ENCODE measurements at places on chromosomes 11 and 22.

DNA sequence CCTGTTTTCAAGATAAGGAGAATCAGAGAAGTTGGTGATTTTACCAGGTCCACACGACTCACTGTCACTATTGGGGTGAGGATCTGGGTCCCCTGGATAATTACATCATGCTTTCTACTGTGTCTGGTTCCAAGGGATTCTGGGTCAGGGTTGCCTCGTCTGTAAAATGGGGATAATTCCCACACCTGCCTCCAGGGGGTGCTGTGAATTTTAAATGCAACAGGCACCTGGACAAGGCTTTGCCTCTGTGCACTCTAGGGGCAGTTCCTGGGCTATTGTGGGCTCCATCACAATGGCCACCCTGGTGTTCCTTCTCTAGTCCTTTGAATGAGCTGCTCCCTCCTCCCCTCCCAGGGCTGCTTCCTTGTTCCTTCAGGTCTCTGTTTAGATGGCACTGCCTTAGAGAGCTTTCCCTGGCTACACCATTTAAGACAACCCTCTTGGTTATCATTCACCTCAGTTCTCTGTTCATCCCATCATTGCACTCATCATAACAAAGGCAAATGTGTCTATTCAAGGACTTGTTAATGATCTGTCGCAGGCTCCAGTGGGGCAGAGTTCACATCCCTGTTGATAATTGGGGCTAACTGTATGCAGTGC is 178.6 kb downstream of the MIAT start:
- peak; percentile 83 for DNase-seq

- DNase-seq, result peak; percentile 39
Observed at GRCh38 chr22:42682113-42682851, 33.1 kb upstream of the CYB5R3 start.

- no peak for DNase-seq
Observed at GRCh38 chr22:25111579-25112517, 87.8 kb upstream of the CRYBB3 start.

- no peak for DNase-seq
Observed at GRCh38 chr11:26976389-26976788, 17.5 kb upstream of the FIBIN start.

DNA sequence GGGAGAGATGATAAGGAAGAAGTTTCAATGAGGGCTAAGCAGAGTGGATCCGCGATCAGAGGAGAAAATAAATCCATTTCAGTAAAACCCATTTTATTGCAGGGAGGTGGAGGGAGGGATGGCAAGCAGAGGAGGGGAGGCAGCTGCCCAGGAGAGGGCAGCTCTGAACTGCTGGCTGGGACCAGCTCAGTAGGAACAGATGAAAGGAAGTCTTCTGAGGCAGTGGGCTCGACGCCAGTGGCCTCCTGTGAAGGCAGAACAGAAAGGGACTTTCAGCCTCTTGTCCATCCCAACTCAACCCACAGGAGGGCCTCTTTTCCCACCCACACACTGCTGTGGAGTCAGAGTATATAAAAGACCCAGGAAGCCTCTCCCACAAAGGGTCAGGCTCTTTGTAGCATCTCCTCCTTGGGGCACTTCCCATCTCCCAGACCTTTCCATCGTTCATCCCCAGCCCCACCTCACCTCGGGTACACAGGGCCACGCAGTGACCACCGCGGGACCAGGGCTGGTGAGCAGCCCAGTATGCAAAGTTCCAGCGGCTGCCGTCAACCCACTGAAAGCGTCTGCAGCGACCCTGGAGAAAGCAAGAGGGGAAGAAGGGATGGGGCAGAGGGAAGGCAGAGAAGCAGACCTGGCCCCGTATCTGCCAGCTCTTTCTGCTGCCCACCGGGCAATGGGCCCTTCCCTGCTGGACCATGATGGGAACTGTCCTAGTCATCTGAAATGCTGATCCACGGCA is 3.0 kb downstream of the PRG2 start:
- DNase-seq, result no peak

GRCh38 chr22:33542722-33543121 is 377.6 kb downstream of the LARGE1 start:
- no peak for DNase-seq

GRCh38 chr11:37509506-37509905 is 911.5 kb upstream of the RAG2 start:
- no peak for DNase-seq

- DNase-seq, result no peak
Observed at GRCh38 chr22:37248251-37248650, 4.2 kb upstream of the RAC2 start.

DNA sequence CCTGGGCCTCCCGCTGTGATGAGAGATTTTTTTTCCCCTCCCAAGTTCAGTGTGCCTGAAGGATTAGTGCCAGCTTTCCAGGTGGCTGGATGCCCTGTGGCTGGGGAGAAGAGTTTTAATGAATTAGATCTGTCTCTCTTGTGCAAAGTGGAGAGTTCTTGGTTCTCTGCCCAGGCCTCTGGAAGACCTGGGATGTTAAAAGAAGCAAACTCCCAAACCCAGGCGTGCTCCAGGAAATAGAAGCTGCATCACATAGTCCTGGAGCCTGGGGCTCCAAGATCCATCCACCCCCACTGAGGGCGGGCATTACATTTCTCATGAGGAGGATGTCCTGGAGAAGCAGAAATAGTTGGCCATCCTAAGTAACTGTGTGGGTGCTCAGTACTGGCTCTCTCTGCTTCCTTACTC is 30.6 kb downstream of the SDHAF2 start:
- no peak for DNase-seq

GRCh38 chr11:14784230-14784629 is 107.8 kb downstream of the CYP2R1 start:
- no peak for DNase-seq

DNA sequence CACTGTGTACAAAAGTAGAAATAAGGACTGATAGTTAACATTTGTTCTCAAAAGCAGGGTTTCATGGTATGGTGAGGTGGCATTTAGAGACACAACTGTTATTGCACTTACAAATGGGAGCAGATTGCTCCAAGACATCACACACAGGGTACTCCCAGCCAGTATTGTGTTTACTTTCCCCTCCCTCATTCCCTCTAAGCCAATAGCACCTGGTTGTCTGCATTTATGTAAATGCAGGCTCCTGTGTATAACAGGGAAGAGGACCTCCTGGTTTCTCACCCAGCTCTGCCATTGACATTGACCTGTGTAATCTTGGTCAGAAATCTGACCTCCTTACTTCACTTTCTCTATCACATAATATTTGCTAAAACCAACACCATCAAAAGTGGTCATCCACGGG is 154.4 kb downstream of the NAV2 start:
- peak; percentile 45 for DNase-seq

DNA sequence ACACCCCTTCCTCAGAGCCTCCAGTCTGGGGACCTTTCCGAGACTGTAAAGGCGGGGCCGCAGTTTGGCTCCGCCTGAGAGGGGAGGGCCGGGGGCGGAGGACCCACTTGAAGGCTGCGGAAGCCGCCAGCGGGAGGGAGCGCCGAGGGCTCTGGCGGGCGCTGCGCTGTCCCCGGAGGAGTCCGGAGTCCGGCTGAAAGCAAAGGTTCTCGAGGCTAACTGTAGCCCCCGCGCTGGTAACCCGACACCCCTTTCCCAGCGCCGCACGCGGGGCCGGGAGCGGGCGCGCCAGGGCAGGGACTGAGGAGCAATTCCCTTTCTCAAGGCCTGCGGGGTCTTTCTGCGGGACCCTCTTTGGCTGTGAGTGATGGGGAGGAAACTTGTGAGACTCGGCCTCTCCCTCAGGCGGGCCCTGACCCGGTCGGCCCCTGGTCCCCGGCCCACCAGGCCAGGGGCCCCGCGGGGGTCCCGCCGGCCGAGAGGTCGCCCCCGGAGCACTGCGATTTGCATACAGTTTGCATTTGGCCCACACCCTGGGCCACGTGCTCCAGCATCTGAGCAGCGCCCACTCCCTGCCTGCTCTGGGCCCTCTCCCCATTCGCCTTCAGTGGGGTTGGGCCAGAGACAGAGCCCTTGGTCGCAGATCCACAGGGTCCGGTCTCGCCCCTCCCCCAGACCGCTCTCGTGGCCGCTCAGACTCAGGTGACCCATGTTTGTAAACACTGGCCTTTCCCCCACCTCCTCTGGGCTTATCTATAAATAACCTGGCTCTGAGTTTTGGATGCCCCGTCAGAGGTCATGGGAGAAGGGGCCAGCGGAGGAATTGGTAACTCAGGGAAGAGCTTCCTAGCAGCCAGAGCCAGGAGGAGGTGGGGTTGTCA is 519 bp upstream of the ART5 start:
- DNase-seq, result peak; percentile 99

DNA sequence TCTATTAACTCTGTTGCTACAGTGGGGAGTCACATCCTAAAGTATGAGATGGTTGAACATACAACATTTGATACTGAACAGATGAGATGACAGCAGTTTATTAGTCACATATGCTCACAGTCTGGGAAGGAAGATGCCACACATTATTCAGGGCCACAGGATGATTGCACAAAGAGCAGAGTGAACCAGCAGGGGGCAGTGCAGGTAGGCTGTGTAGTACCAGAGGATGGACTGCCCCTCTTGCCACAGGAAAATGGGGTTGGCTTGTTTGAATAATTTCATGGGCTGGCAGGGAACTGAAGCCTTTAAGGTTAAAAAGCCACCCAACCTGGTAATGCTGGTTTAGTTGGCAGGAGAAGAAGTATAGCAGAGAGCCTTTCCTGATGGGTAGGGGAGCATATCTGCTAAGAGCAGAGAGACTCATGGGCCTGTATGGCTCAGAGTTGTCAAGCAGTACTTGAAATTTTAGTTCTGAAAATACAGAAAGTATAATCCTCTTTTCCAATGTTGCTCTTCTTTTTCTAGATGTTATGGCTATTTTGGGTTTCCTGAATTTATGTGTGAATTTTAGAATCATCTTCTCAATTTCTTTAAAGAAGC is 180.4 kb upstream of the B3GAT1 start:
- peak; percentile 81 for DNase-seq

GRCh38 chr11:119157063-119157462 is 8.2 kb downstream of the ABCG4 start:
- DNase-seq, result no peak

DNA sequence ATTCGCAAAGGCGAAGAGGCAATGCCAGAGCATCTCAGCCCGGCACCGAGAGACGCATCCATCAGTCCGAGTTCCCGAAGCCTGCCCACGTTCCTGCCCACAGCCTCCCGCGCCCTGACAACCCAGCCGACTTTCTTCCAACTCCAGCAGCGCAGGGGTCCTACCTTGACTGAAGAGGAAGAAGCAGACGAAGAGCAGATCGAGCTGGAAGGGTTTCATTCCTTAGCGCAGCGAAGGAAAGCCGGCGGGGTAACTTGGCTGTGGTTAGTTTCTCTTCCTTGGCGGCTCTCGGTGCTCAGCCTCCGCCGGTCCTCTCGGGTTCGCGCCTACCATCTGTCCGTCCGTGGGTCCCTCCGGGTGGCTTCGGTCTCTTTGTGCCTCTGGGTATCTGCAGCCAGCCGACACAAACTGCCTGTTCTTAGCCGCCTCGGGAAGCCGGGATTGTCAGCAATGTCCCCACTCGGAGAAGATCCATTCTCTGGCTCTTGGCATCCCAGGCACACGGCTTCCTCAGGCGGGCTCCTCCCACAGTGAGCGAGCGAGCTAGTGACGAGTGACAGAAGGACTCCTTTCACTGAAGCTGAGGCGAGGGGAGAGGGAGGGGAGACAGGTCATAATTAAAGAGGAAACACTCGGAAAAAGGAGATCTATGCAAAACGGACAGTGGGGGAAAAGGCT is at the start of gene KIRREL3:
KIRREL3 (minus strand) TSS at position 480 of the 678 bp plus-strand sequence.
- DNase-seq, result peak; percentile 64

DNA sequence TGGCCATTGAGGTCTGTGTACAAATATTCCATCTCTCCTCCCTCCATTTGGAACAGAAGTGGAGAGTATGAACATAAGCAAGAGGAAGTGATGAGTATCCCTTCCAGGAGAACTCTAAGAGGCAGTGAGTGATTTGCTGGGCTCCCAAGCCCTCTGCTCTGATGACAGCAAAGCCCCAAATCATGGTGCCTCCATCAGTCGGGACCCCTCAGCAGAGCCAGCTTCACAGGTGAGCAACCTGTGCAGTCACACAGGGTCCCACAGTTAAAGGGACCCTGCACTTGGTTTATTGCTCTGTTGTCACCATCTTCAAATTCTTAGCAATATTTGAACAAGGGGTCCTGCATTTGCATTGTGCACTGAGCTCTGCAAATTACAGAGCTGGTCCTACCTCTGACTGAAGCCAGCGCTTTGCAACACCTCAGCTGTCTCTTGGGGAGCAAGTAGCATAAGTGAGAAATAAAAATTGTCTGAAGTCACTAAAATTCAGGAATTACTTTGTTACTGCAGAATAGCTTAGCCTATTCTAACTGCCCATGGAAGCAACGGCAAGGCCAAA is 466.4 kb downstream of the MN1 start:
- DNase-seq, result no peak

- no peak for DNase-seq
Observed at GRCh38 chr22:46761539-46762237, 762 bp upstream of the TBC1D22A start.

- peak; percentile 92 for DNase-seq
Observed at GRCh38 chr11:45658292-45658991, 7.0 kb downstream of the CHST1 start.

DNA sequence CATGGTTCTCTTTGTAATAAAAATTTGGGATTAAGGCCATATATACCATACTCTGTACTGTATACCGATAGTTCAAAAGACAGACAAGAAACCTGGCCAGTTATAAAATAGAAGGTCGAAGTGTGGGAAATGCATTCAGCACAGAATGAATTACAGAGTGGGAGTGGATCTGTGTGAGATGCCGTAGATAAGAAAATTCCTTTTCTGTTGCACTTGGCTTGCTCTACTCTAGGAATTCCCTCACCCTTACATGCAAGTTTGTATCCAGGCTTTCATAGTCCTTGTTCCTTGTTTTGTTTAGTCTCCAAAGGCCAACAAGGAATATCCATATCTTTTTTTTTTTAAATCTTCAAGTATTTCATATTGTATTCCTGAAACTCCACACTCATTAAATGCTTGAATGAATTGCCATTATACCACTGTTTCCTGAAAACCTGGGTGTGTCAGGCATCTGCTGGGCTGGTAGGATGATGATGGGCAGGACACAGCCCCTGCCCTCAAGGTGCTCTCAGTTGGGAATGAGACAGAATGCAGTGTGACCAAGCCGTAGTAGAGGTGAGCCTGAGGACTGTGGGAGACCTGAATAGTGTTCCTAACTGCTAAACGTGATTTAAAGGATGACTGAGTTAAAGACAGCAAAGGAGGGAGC is 53.5 kb downstream of the TEAD1 start:
- DNase-seq, result no peak

DNA sequence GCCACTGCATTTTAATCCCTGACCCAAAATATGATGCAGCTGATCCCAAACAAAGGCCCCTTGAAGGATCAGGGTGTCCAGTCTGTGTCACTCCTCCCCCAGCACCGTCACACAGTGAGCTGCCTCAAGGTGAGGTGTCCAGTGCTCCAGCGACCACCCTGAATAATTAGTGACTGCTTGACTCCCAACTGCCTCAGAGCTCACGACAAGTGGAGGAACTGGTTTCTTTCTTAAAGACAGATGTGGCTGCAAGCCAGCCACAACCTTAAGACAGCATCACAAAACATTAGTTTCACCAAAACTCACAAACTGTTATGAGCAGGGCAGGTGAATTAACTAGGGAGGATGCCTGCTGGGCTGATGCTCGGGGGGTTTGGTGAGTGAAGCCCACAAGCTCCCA is 74.6 kb downstream of the PIWIL3 start:
- no peak for DNase-seq

Measured in H7 (cell line).